NCI-H2029 (cell line): ENCODE measurements at places on chromosomes 6 and 20.

GRCh38 chr20:58852543-58853271, at the start of gene GNAS:
GNAS (plus strand) TSS chr20:58852716.
- no peak for DNase-seq

- DNase-seq: no peak
These were observed 2.6 kb upstream of the RPS6KA2 start for GRCh38 chr6:166629628-166630027.

DNA sequence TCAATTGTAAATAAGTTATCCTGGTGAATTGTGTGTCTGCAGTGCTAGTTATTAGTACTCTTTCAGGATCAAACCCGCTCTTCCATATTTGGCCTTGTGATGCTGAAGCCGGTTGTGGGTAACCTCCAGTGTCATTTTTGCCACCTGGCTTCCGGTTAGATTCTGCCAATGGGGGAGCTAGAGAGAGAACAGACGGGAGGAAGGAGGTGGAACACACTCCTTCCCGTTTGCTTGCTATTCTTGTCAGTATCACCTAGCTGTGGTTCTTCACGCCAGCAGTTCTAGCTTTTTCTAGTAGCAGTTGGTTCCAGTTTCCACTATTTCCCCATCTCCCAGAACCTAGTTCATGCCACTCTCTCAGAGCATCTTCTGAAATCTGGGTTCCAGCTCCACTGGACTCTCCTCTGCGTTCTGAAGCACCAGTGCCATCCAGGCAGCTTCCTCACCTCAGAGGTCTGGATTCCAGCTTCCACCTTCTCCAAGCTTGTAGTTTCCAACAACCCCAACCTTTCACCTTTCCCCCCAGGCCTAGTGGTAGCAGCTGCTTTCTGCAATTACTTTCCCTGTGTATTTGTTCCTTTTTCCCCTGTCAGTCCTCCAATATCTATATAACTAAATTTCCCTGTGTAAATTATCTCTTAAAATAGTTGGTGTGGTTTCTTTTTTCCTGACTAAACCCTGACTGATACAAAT, 46.9 kb upstream of the LOC128125822 start:
- no peak for DNase-seq

DNA sequence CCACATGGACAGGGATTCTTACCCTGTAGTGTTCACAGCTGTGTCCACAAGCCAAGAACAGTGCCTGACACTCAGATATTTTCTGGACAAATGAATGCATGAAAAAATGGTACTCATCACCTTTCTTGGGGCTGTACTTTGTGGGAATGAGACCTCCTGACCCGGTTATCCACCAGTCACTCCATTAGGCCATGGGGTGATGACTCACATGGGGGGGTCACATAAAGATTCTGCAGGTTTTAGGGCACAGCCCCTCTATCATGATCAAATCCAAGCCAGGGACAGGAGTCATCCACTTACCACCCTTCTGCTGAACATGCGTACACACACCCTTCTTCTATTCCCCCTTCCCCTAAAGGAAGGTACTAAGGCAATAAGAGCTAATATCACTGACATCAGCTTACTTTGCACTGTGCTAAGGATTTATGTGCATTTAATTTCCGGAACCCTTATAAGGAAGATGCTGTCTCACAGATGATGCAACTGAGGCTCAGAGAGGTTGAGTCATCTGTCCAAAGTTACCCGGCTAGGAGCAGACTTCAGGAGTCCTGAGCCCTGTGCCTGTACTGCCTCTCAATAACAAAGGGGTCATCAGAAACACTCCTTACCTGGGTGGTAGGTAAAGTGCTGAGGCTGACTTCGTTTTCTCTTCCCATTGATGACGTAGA, 107.8 kb downstream of the NFATC2 start:
- no peak for DNase-seq

DNA sequence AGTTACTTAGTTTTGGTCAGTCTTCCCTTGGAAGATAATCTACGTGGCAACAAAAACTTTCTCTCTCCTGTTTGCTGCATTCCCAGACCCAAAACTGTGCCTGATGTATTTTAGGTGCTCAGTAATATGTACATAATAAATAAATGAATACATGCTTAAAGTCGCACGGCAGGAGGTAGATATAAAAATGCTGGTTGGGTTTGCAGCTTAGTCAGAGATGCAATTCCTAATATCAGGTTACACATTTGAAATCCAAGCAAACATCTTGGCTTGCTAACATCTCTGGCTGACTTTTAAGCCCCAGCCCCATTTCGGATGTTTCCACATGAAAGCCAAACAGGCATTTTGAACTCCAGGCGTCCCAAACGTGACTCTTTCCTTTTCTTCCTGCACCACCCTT, 91.0 kb downstream of the KCNQ5 start:
- no peak for DNase-seq

- no peak for DNase-seq
These were observed 133.6 kb upstream of the TRAF3IP2 start for GRCh38 chr6:111739257-111739696.

DNA sequence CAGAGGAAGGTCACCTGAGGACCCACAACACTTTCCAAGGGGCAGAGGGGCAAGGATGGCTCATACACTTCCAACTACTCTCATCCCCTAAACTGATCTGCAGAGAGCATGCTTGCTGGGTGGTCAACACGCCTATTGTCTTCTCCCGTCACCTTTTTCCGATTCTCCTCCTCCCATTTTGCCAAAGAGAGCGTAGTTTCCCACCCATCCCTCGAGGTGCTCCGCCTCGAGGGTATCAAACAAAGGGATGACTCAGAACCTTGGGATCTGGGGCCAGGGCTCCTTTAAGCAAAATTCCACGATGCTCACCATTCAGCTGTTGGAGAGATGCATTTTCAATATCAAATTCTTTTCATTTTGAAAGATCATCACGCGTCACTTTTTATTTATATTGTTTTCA, 507.5 kb upstream of the SULF2 start:
- DNase-seq: no peak

DNA sequence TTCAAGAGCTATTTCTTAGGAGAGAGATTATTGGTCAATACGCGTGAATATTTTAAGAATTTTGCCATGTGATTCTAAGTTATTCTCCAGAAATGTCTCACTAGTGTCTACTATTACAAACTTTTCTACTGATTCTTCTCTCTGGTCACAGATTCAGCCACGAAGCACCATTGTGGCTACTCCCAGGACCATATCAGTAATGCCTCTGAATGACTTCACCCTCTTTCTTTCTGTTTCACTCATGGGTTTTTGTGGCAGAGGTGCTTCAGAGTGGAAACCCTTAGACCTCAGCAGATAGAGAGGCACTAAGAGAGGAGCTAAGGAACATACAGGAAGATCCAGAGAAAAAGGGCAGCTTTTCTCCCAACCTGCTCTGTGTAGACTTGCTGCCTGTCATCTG, 211.3 kb downstream of the CBLN4 start:
- no peak for DNase-seq

DNA sequence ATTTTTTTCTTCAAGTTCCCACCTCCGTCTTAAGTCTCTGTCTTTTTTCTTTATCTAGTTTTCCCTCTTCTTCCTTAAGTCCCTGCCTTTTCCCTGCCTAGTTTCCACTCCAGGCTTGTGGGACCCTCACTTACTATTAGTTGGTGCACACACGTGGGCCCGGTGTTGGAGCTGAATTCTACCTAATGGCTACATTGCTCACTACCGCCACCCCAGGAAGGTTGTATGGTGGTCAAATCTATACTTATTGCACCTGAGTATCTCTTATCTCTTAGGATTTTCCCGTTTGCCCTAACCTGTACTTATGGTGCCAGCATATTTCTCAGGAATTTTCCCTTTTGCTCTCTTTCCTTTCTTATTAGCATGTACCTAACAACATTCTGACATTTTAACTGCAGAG, 692.8 kb downstream of the EPM2A start:
- no peak for DNase-seq

DNA sequence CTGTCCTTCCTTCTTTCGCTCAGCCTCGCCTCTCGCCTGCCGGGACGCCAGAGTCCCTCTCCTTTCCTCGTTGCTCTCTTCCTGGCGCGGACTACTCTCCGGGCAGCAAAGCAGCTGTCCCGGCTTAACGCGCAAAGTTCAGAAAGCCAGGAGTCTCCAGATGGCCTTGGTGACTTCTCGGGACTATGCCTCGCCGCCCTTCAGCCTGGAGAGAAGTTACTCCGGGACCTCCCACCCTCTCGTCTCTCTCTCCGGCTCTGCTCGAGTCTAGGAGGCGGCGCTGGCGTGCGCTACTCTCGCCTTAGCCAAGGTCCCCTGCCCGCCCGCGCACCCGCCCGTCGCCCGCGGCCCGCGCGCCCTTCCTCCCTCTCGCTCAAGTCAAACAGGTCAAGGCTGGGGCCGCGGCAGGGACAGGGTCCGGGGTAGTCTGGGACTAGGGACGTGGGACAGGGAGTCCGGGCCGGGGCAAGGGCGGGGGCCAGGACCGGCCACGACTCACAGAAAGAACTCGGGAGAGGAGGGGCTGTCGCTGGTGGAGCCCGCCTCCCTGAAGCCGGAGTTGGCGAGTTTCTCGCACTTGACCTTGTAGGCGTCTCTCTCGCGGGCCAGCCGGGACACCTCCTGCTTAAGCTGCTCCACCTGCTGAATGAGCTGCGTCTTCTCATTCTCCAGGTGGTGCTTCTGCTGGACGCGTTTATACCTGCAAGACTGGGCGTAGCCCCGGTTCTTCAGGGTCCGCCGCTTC, 1.5 kb downstream of the MAFB start:
- DNase-seq: peak; percentile 23
